ENCODE measurements at places on chromosomes 6 and 20.
A peak's percentile ranks its signal among the peaks of the same experiment; 100 is the strongest.

DNA sequence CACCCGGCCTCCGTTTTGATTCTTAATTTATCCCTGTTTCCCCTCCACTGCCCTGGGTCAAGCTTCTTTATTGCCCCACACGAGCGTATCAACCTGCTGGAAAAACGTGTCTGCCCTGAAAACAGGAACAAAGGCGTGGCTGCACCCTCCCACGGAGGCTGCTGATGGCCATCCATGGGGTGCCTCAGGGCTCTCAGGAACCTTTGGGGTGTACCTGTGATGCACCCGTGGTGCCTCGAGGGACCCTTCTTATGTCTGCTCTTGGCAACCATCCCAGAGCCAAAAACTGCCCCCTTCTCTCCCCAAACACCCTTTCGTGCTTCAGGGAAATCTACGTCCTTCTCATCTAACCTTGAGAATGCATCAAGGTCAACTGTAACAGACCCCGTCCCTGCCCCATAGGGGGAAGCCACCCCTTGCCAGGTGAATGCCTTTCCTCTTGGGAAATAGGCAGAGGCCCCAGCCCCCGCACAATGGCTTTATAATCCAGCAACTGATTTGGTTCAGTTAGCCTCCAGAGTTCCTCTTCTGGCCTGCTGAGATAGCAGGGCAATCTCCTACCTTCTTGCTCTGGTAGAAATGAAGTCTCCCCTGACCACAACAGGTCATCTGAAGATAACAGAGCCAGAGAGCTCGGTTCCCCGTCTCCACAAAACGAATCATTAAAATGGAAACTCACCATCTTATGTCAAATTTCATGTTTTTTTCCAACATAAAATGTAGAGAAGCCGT, 29.4 kb downstream of the PSMG4 start:
- no peak for DNase-seq

GRCh38 chr20:24584538-24585356, 115.3 kb downstream of the SYNDIG1 start:
- DNase-seq: no peak

DNA sequence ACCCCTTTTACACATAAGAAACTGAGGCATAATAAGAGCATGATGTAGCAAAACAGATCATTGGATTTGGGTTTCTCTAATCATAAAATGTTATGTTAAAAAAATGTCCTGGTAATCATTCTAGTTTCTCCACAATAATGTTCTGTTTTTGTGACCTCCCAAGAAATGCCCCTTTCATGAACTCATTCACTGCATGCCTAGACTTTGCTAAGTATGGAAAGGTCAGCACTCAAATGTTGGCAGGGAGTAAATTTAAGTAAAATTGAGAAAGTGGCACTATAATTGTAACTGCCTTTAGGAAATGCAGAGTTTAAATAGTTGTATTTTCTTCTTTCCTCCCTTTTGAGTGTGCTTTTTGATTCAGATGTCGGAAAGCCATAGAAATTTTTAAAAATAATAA, 48.5 kb upstream of the ID4 start:
- no peak for DNase-seq

DNA sequence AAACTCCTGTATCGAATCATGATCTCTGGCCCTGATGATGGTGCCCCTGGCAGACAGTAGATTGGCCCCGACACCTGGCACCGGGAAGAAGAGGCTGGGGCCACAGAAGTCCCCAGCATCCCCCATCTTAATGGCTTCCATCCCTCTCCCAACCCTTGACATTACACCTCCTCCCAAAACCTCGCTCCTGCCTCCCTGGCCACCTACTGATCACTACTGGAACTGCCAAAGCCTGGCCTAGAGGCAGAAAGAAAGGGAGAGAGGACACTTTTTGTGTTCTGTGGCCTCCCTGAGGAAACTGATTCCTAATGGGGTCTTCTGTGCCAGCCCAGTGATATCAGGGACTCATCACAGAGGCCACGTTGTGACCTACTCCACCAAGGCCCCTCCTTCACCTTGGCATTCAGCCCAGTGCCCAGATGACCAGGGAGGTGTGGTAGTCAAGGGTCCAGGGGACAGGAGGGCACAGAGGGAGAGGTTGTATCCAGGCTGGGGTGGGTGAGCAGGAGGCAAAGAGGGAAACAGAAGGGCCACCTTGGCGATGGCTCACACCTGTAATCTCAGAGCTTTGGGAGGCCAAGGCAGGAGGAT, 6.1 kb downstream of the C20orf173 start:
- peak; percentile 13 for DNase-seq

- DNase-seq: no peak
These were observed 267.7 kb downstream of the PRL start for GRCh38 chr6:22029171-22029570.

- DNase-seq: no peak
These were observed 136.2 kb downstream of the ERMARD start for GRCh38 chr6:169887529-169888140.

DNA sequence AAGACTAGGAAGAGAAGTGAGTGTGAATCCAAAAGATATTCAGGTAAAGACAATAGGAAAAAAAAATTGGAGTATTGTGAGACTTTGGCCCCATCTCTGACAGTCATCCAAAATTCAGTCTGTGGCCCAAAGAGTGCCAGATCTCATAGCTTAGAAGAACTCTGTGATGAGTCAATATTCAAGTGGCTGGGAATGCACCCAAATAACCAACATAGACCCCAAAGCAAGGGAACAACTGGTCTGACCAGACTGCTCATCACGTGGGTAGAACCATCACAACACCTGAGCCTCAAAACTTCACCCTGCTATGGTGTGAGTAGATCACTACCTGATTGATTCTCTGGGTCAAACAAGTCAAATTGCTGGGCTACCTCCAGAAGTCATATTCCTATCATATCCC, 51.1 kb upstream of the TRDN start:
- no peak for DNase-seq

- DNase-seq: no peak
These were observed 24.7 kb downstream of the RALGAPB start for GRCh38 chr20:38497246-38497935.

DNA sequence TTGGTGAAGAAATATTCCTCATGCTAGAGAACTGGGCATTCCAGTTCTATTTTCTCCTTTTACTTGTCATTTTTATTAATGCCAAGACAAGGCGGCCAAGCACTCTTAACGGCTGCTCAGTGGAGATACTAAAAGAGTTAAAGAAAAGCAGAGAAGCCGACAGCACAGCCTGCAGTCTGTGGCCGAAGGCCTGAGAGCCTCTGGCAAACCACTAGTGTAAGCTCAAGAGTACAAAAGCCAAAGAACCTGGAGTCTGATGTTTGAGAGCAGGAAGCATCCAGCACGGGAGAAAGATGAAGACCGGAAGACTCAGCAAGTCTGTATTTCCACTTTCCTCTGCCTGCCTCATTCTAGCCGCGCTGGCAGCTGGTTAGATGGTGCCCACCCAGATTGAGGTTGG, 167.1 kb upstream of the FUT9 start:
- no peak for DNase-seq

GRCh38 chr6:148313488-148313887, 29.1 kb upstream of the SASH1 start:
- no peak for DNase-seq

DNA sequence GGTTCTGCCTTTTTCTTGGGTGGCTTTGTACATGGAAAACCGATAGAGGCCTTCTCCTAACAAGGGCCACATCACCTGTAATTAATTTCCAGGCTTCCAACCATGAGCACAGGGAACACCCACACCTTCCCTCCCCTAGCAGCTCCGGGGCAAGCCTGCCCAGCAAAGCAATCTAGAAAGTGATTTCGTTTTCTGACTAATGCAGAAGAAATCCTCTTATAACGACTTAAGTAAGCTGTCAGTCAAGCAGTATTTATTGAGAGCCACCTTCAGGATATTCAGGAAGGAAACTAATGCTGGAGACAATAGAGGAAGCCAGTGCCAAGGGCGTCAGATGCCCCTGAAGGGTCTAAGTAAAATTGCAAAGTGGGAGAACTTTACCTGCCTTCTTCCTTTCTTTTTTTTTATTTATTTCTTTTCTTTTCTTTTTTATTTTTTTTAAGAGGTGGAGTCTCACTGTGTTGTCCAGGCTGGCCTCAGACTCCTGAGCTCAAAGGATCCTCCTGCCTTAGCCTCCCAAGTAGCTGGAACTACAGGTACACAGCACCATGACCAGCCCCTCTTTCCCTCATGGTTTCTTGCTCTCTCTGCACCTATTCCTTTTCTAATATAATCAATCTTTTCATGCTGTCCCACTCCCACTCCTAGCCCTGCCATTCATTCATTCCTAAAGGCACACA, 67.5 kb upstream of the MBOAT1 start:
- no peak for DNase-seq

- DNase-seq: no peak
These were observed 107.3 kb upstream of the SNX9 start for GRCh38 chr6:157715728-157716164.

DNA sequence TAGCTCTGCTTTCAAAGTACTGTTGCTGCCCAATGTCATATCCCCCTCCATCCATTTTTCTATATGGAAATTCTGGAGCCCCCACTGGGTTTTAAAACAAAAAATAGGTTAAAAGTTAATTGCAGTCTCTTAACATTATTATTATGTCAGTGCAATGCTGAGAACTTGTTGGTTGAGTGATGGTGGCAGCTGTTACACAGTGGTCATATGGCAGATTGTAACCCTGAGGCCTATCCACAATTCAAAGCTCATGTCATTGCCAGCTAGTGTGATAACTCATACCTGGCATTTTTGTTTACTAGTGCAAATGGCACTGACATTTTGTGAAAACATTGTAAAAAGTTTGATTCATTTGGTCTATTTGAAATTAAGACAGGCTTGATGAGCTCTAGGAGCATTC, 305.7 kb upstream of the FLRT3 start:
- DNase-seq: no peak

- DNase-seq: no peak
These were observed 74.8 kb upstream of the MLN start for GRCh38 chr6:33878562-33878961.

DNA sequence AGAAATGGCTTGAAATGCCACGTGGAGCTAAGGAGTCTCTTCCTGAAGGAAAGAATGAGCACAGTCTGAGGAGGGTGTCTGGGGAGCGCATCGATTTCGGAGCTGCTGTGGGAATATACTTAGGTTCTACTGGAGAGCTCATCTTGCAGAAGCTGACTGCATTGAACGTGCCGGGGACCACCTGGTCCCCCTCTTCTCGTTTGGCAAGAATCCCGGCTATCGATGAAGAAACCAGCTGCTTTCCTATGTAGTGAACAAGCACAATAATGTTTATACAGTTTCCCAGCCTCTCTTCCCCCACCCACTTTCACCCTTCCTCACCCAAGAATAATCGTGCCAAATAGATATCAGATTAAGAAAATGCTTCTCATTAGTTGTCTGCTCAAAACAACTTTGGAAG, 242.5 kb downstream of the PACRG start:
- no peak for DNase-seq

DNA sequence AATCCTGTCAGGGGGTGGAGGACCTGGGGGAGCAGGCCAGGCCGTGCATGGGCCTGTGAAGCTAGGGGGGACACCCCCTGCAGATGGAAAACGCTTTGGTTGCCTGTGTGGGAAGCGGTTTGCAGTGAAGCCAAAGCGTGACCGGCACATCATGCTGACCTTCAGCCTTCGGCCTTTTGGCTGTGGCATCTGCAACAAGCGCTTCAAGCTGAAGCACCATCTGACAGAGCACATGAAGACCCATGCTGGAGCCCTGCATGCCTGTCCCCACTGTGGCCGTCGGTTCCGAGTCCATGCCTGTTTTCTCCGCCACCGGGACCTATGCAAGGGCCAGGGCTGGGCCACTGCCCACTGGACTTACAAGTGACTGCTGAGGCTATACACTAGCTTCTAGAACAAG, 1.8 kb downstream of the ZBTB9 start:
- DNase-seq: no peak
